ENCODE measurements at places on chromosomes 2 and 18.
A peak's percentile ranks its signal among the peaks of the same experiment; 100 is the strongest.

DNA sequence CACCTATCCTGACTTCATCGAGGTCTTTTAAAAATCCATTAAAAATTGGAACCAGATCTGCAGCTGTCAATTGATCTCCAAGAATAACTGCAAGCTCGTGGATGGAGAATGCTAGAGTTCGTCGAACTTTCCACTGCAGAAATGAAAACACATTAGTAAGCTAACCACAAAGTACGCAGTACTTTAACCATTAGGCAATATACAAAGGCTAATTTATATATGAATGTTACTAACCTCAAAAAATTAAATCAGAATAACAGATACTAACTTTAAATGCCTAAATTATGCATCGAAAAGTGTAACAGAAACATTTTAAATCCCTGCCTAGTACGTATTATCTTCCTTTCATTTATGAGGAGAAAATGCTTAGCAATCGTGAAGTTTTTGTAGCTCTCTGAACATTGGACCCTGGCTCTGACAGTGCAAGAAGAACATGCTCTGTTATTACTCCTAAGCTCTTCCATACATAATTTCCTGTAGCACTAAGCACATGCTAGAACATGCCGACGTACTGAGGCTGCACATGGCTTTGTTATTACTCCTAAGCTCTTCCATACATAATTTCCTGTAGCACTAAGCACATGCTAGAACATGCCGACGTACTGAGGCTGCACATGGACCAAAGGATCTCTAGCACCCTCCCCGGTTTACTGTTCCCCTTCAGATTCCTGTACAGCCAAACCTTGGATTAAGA lies 57.0 kb downstream of the PPP4R1 start:
- no peak for DNase-seq

GRCh38 chr18:24227977-24228666 lies 89.3 kb downstream of the CABYR start:
- DNase-seq, result no peak

DNA sequence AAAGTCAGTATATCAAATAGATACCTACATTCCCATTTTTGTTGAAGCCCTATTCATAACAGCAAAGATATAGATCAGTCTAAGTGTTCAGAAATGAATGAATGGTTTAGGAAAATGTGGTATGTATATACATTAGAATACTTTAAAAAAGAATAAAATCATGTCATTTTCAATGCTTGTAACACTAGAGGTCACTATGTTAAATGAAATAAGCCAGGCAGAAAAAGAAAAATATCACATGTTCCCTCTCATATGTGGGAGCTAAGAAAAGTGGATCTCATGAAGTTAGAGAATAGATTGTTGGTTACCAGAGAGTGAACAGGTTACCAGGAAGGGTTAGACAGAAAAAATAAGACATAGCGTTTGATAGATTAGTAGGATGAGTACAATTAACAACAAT lies 1111.0 kb upstream of the SLC39A10 start:
- no peak for DNase-seq

DNA sequence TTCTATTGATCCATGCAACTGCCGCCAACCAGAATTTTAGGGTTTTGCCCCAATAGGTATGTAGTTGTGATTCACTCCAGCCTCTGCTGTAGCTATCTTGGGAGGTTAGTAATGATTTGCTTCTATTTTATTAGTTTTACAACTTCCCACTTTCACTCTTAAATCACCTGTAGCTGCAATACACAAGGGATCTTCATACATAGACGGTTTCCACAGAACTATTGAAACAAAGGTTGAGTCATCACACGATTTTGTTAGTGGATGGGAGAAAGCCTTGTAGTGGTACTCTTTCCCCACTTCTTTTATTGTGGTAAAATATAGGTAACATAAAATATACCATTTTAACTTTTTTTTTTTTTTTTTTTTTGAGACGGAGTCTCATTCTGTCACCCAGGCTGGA lies 104.2 kb upstream of the SPRED2 start:
- DNase-seq, result no peak

GRCh38 chr2:48377646-48378045 lies 152.3 kb upstream of the STON1 start:
- no peak for DNase-seq

DNA sequence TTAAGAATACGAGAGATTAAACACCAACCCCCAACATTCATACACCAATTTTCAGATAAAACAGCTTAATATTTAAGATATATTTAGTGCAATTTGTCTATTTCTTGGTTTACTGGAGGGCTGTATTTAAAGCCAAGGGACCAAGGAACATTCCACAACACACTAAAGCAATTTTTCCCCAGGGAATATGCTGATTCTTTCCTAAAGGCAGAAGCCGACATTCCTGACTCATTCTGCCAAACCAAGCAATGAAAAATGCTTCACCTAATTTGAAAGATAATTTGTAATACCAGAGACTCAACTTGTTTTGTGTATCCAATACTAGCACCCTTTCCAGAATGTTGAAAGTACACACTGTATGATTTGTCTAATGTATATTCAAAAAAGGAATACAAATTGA lies 1267.6 kb upstream of the PIK3C3 start:
- no peak for DNase-seq

- peak; percentile 34 for DNase-seq
These were observed 15.3 kb downstream of the UNC50 start for GRCh38 chr2:98623657-98624056.

GRCh38 chr2:16257322-16258028 lies 317.1 kb downstream of the MYCN start:
- DNase-seq, result no peak

GRCh38 chr18:48718251-48718959 lies 179.6 kb downstream of the CTIF start:
- no peak for DNase-seq

DNA sequence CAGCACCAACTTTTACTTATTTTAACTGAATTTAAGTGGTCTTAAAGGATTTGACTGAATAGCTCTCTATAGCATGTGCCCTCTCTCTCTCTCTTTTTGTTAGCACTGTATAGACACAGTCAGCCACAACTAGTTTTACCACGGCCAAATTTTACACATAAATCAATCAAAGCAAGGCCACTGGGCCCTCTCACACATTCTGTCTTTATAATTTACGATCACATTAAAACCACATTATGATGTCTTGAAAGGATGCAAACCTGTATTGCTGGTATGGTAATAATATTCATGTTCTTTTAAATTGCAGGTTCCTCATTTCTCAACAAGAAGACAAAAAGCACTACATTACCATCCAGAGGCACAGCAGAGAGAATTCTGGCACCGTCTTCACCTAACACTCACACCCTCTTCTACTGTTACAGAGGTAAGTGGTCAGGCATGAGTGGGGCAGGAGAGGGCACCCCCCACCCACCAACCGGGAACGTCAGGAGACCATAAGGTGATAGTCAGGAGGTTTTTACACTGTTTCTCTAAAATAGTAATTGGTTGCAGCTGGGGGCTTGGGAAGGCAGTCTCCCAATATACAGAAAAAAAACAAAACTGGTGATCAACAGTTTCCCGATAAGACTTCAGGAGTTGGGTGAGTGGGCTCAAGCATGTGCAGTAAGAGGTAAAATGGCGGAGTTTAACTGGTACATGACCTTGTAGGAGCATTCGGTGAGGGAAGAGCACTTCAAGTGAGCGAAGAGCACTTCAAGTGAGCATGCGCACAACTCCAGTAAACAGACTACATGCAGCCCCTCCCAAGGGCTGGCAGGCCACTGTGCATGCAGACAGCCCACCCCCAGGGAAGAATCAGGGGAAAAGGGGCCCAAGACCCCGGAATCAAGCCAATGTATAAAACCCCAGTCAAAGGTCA lies 296.7 kb downstream of the PIEZO2 start:
- DNase-seq, result no peak

GRCh38 chr2:9582624-9583023 lies 27.0 kb upstream of the ADAM17 start:
- DNase-seq, result no peak

GRCh38 chr2:121405233-121405632 lies 120.2 kb upstream of the TFCP2L1 start:
- no peak for DNase-seq

GRCh38 chr18:10525371-10525691 lies 496 bp upstream of the NAPG start:
- no peak for DNase-seq

DNA sequence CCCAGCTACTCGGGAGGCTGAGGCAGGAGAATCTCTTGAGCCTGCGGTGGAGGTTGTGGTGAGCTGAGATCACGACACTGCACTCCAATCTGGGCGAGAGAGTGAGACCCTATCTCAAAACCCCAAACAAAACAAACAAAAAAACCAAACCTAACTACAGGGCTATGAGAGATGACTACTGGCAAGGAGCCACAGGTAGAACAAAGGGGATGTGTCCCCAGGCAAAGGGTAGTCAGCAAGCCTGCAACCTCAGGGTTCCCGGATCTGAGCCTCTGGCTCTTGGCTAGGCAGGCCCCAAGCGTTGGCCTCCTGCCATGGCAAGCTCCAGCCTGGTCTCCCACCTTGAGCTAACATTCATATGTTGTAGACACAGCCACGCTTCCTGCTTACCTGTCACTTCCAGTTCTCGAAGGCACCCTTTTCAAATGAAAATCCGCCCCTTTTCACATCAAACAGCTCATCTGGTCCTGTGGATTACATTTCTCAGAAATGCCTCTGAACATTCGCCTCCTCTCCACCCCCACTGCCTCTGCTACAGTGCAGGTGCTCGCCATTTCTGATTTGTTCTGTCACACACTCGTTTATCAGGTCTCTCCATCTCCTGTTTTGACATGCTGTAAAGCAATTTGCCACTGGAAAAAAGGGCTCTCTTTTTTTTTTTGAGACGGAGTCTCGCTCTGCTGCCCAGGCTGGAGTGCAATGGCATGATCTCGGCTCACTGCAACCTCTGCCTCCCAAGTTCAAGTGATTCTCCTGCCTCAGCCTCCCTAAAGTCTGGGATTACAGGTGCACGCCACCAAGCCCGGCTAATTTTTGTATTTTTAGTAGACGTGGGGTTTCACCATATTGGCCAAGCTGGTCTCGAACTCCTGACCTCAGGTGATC lies 13.1 kb upstream of the ACTR3 start:
- no peak for DNase-seq

GRCh38 chr2:43412114-43412753 lies 183.6 kb downstream of the THADA start:
- no peak for DNase-seq

DNA sequence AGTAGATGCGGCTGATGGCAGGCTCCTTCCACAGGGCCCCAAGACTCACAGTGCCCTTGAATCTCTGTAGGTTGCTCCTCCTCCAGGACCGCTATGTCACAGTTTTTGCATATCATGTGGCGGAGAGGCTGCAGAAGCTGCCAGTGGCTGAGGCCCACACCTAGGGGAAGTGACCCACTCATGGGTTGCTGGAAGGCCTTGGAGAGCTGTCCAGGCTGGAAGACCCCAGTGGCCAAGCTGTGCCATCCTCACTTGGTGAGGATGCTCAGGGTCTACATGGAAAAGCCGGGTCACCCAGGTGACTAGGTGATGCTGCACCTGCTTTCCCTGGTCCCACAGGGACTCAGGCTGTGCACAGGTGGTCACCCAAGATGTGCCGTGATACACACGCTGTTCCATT lies 90.6 kb downstream of the SEPTIN10 start:
- DNase-seq, result no peak

GRCh38 chr18:75393721-75394120 lies 33.8 kb downstream of the SMIM21 start:
- no peak for DNase-seq

- DNase-seq, result no peak
These were observed 372.8 kb upstream of the SMIM21 start for GRCh38 chr18:75800331-75800648.

DNA sequence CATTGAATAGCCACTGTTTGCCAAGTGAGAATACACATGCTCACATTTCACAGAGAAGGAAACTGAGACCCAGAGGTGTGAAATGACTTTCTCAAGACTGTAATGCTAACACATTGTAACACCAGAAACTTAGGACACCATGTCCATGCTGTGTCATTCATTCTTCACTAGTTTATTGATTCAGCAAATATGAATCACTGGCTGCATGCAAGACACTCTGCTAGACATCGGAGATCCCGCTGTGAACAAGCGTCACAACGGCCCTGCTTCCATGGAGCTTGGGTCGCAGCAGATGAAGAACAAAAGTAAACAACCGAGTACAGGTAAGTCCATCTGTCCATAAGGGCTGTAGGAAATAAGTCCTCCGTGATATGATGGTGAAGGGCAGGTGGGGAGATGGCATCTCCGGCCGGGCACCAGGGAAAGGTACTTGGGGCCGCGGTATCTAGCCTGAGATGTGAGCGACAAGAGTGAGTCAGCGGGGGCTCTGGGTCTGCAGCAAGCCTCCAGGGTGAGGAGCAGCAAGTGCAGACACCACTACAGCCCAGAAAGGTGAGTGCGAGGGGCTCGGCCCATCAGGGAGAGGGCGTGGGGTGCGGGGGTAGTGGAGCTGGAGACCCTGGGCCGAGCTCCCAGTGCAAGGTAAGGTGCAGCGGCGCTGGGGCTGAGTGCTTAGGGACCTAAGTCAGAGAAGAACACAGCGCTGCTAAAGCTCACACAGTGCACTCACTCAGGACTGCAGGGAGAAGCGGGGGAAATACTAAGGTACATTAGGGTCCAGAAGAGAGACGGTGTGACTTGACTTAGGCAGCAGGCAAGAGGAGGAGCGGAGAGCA lies 391.2 kb downstream of the FBXO15 start:
- no peak for DNase-seq

DNA sequence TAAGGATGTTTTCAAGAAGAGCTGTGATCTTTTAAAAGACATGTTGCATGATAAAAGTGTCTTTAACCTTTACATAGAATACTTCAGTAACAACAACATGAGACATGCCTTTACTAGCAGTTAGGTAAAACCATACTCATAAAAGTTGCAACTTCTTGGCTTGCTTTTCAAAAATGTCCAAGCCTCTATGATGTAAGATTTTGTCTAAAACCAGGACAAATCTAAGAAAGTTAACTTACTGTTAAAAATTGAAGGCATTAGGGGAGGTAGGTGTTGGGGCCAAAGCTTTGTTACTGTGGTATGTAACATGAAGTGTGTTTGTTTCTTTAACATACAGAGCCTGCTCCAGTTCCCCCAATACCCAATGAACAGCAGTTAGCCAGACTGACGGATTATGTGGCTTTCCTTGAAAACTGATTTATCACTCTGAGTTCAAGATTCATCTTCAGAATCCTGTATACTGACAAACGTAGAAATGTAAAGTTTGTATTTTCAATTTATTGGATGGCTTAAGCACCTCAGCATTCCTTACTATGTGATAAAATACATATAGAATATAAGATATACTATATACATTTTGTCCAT lies 11.7 kb downstream of the COPS8 start:
- DNase-seq, result no peak

All from C1 segment of cervical spinal cord (tissue), 14 donors.